ENCODE measurements at places on chromosomes 1 and 21. TPM values are rescaled to one million over a fixed set of nuclear protein-coding genes. Genes with fewer than 3 reads are reported as not detected.

The FAM72D gene
- total RNA-seq: 0.37 TPM

The GRIK3 gene
- total RNA-seq: 1.8 TPM

The SNX7 gene
- 20.1 TPM for total RNA-seq

The TRAF5 gene
- 4.3 TPM for total RNA-seq

The HUNK gene
- 0.11 TPM for total RNA-seq

The ASPM gene
- total RNA-seq: 0.37 TPM

The DCST2 gene
- 0.25 TPM for total RNA-seq

The RGS16 gene
- total RNA-seq: 1.3 TPM

The HES2 gene
- 0.17 TPM for total RNA-seq

Data from right cardiac atrium (tissue), 5 donors.